ENCODE measurements at places on chromosomes 4 and X.

GRCh38 chr4:138871555-138871875, 144.1 kb upstream of the NOCT start:
- DNase-seq = no peak

GRCh38 chr4:106238820-106239420, 77.1 kb downstream of the TBCK start:
- no peak for DNase-seq

GRCh38 chr4:22407361-22407760, 108.5 kb downstream of the ADGRA3 start:
- DNase-seq = no peak

DNA sequence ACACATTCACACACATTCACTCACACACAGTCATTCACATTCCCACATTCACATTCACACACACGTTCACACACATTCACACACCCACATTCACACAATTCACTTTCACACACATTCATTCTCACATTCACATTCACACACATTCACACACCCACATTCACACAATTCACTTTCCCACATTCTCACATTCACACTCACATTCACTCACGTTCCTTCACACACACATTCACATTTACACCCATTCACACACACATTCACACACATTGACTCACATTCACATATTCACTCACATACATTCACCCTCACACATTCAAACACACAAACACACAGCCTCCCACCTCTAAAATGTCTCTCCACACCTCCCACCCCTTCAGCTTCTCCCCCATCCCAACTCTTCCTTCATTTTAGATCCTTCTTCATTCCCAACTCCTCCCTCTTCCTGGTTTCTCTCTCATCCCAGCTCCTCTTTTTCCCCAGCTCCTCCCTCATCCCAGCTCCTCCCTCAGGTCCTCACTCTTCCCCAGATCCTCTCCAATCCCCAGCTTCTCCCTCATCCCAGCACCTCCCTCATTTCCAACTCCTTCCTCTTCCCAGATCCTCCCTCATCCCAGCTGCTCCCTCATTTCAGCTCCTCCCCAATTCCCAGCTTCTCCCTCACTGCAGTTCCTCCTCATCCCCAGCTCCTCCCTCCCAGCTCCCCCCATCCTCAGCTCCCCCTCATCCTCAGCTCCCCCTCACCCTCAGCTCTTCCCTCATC, 111.0 kb downstream of the FAM53A start:
- DNase-seq = no peak

- peak; percentile 61 for DNase-seq
These were observed 14.7 kb upstream of the CBR4 start for GRCh38 chr4:169024762-169025161.

GRCh38 chrX:51894697-51895336, 1.4 kb downstream of the MAGED1 start:
- no peak for DNase-seq
